ENCODE measurements at places on chromosomes 1 and 21. TPM values are rescaled to one million over a fixed set of nuclear protein-coding genes. Genes with fewer than 3 reads are reported as not detected.

The CFHR2 gene
- total RNA-seq = not detected

The LRRC39 gene
- 0.87 TPM for total RNA-seq

The ZNF687 gene
- 33.5 TPM for total RNA-seq

The PLEKHN1 gene
- 4.1 TPM for total RNA-seq

The LAD1 gene
- total RNA-seq = 6.4 TPM

The MFSD2A gene
- 20.3 TPM for total RNA-seq

The LGR6 gene
- total RNA-seq = 0.23 TPM

The CELF3 gene
- not detected for total RNA-seq

The PGLYRP3 gene
- total RNA-seq = not detected

The ADAM30 gene
- not detected for total RNA-seq

The RRP1 gene
- 25.7 TPM for total RNA-seq

The ANGPTL3 gene
- total RNA-seq = not detected

The GUK1 gene
- 456 TPM for total RNA-seq

The INTS3 gene
- 41.5 TPM for total RNA-seq

The SLC9C2 gene
- total RNA-seq = not detected

The RIPPLY3 gene
- total RNA-seq = not detected

The TFF2 gene
- 2.8 TPM for total RNA-seq

The ANGPTL1 gene
- total RNA-seq = 0.53 TPM

The CD1E gene
- total RNA-seq = not detected

The RPTN gene
- total RNA-seq = not detected

The PGBD5 gene
- total RNA-seq = 0.23 TPM

The MFAP2 gene
- 131 TPM for total RNA-seq

The CR1L gene
- total RNA-seq = not detected

The FAM229A gene
- total RNA-seq = 7.3 TPM

The CFAP74 gene
- not detected for total RNA-seq

The OR2T33 gene
- total RNA-seq = 0.32 TPM

The NUP210L gene
- not detected for total RNA-seq

The CBS gene
- total RNA-seq = 60.5 TPM

The AGT gene
- not detected for total RNA-seq

The SLC25A34 gene
- 0.94 TPM for total RNA-seq

The GJA5 gene
- 1.2 TPM for total RNA-seq

The BNIPL gene
- 2.2 TPM for total RNA-seq

The FAM151A gene
- total RNA-seq = not detected

The NOS1AP gene
- 4.1 TPM for total RNA-seq

The WDR4 gene
- 18.8 TPM for total RNA-seq

The PIGR gene
- 0.03 TPM for total RNA-seq

The ZNF648 gene
- 0.38 TPM for total RNA-seq

The TAF13 gene
- 28.6 TPM for total RNA-seq

The AADACL3 gene
- total RNA-seq = not detected

The RNF186 gene
- total RNA-seq = not detected

The MAEL gene
- not detected for total RNA-seq

Data from A375 (cell line).